Naive B cell (primary cell): ENCODE measurements at places on chromosomes 12 and 14.

- no peak for DNase-seq
Observed at GRCh38 chr12:100128512-100128908, 14.2 kb downstream of the BLTP3B start.

- no peak for DNase-seq
Observed at GRCh38 chr12:99278899-99279298, 368.7 kb upstream of the GARIN6 start.

GRCh38 chr14:72753044-72753710 is 140.7 kb downstream of the DPF3 start:
- DNase-seq: no peak

- DNase-seq: no peak
Observed at GRCh38 chr12:132773077-132773955, 11.7 kb upstream of the ANKLE2 start.

DNA sequence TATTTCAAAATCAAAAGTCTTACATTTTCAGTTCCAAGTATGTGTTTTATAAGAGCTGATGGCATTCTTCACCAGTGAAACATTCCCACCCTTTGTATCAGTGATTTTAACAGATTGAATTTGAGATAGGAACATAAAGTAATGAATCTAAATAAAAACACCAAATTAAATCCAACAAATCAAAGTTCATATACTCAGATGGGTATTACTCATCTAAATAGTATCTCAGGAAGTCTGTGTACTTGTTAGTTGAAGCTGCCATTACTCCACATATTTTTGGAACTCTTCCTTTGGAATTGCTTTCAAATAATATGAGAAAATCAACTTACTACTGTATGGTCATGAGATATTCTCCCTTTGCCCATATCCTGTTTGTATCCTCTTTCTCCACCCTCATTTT is 89.1 kb downstream of the MIA2 start:
- DNase-seq: no peak

DNA sequence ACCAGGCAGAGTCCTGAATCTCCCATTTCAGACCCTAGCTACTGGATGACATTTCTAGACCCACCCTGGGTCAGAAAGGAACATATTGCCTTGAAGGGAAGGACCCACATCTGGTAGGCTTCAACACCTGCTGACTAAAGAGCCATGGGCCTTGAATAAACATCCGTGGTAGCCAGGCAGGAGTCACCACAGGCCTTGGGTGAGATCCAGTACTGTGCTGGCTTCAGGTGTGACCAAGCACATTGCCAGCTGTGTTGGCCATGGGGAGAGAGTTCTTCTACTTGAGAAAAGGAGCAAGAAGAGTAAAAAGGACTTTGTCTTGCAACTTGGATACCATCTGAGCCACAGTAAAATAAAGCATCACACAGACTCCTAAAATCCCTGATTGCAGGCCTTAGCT is 332.6 kb downstream of the SLC16A7 start:
- DNase-seq: no peak

DNA sequence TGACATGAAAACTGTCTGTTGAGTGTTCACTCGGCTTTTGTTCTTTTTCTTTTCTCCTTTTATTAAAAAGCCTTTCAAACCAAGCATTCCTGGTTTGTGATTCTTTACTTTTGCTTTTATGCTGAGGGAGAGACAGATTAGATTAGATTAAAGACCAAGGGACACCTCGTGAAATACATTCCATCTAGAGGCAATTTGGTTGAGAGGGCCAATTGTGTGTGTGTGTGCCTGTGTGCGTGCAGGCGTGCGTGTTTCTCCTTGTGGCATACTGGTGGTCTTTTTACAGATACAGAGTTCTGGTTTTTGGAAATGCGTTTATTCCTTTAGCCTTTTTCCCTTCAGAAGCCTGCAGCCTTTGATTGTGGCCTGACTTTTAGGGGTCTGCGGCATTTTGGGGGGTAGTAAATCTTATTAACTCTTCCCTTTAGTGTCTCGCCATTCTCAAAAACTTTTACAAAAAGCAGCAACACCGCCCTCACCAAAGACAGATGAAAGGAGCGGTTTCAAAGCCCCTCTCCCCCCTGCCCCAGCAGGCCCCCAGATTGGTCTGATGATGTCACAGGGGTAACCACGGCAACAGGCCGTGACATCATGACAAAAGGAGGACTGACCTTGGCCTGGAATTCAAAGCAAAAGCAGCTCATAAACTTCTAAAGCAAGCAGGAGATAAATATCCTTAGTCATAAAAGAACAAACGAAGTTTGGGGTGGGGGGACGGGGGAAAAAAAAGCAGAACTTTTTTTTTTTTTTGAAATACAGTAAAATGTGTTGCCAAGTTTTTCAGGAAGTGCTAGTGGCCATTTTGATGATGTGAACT is 84.1 kb upstream of the TBX3 start:
- DNase-seq: no peak

DNA sequence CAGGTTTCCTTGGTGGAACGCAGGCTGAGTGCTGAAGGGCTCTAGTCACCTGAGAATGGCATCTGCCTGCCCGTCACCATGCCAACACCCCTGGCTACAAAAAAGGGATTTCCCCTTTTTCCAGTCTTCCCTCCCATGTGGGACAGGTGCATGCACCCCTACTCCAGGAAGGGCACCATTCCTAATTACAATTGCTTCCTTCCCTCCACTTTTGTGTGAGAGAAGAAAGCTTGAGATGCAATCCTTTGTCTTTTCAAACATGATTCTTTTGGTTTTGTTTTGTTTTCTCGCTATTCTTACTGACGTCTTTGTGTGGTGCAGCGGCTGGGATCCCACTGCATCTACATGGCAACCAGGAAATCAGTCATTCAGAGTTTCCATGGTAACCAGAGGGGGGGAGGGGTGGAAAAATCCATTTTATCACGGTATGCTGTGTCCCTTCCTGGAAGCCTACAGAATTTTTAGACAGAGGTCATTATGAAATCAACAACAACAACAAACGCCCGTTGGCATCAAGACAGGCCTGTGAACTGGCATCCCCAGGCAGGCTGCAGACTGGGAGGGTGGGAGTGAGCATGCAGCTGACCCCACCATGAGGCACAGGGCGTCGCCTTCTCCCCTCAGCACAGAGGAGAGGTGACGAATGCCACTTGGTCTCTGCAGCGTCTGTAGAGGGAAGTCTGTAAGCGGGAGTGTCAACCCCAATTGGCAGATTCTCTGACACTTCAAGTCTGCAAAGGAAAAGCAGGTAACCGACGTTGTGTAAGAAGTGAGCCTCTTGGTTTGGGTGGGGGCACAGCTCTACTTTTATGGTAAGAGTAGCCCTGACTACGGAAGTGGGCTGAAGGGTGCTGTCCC is 13.6 kb upstream of the GNG2 start:
- DNase-seq: peak; percentile 93

DNA sequence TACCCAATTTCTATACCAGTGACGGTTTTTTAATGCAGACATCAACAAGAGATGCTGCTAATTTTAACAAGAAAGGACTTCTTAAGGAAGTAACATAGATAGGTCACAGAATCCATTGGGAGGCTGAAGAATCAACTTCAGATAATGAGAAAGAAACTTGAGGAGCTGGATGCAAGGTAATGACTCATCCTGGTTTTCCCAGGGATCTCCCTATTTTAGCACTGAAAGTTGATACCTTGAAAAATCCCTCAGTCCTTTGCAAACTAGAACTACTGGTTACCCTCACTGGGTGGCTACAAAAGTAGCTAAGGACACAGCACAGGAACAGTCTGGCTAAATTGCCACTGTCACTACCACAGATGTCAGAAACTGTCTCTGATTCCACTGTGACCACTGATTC is 561.9 kb downstream of the FLRT2 start:
- no peak for DNase-seq

GRCh38 chr14:65999865-66000264 is 486.3 kb upstream of the CCDC196 start:
- DNase-seq: no peak

DNA sequence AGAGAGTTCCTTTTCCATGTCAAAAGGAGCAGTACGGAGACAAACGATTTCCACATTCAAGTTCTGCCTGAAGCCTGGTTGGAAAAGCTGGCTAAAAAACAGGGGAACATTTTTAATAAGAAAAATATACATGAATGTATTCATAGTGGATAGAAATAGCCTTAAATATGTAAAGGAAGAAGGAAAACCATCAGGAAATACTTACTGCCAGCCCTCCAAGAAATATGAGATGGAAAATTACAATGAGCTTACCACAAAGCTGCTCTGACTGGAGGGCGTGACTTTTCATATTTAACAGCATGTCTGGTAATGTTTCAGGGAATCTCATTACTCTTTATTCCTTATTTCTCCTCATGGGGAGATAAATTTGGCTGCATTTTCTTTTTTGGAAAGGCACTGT is 75.9 kb upstream of the ZDHHC17 start:
- DNase-seq: no peak

DNA sequence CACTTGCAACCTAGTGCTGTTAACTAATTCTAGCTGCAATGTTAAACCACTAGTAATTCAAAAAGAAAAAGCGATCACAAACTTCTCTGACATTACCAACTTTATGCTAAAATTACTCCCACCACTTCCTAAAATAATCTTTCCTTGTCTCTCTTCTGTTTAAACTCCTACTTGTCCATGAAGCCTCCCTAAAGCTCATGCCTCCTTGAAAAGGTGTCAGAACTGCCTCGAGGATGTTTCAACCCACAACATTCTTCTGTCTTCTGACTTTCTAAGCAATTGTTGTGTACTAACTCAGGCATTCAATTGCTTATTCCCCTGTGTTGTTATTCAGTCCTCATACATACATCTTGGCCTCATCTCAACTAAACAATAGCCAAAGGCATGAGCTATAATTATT is 5.9 kb downstream of the GNPTAB start:
- no peak for DNase-seq
